ENCODE measurements at places on chromosomes 1 and 21.

GRCh38 chr1:116532671-116533428 lies 38.0 kb downstream of the CD58 start:
- DNase-seq: no peak

DNA sequence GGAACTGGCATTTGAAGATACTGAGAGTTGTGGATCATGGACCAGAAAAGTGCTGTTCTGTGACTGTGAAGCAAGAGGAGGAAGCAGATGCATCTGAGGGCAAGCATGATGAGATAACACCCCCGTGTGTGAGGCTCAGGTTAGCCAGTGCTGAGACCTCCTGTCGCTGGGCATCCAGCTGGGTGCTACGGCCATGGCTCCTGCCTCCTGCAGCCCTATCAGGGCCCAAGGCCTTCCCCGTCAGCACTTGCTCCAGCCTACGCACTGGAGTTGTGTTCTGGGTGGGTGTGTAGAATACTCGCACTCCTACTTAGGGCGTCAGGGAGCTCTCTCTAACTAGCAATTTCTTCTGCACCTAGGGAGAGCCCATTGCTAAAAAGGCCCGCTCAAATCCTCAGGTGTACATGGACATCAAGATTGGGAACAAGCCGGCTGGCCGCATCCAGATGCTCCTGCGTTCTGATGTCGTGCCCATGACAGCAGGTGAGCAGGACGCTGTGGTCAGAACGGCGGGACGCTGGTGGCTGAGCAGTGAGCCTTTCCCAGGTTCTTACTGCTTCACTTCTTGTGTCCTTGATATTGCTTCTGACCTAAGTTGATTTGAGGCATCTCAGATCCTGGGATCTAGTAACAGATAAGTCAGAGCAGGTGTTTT lies 6.5 kb downstream of the PPIE start:
- DNase-seq: no peak

DNA sequence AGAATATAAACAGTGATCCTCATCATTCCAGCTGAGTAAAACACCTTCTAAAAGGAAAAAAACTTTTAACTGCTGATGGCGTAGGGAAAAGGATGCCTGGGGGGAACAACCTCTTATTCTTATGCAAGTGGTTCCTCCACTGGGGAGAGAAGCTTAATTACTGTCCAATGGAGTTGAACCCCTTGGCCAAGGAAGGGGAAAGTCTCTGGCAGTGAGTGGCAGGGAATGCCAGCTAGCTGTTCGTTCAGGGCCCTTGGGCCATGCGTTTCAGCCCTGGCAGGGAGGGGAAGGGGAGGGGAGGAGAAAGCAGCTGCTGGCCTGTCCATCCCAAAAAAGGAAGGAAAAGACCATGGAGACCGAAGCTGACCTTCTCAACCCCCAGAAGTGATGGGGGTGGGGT lies 22.6 kb upstream of the SYCP1 start:
- DNase-seq: no peak

DNA sequence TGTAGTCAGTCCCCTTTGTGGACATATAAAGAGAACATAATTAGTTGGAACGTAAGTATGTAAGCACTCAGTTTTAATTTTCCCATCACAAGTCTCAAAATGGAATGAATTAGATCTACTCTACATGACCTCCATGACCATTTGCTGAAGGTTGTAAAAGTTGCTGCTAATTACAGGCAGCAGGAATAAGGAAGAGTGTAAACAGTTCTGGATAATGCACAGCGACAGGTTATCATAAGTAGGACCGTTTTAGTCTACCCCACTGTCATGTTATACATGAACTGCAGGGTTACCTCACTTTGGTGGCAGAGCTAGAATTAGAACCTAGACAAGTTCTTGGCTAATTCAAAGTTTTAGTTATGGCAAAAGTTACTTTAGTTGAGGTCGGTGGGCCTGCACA lies 21.7 kb downstream of the YTHDF2 start:
- DNase-seq: no peak

DNA sequence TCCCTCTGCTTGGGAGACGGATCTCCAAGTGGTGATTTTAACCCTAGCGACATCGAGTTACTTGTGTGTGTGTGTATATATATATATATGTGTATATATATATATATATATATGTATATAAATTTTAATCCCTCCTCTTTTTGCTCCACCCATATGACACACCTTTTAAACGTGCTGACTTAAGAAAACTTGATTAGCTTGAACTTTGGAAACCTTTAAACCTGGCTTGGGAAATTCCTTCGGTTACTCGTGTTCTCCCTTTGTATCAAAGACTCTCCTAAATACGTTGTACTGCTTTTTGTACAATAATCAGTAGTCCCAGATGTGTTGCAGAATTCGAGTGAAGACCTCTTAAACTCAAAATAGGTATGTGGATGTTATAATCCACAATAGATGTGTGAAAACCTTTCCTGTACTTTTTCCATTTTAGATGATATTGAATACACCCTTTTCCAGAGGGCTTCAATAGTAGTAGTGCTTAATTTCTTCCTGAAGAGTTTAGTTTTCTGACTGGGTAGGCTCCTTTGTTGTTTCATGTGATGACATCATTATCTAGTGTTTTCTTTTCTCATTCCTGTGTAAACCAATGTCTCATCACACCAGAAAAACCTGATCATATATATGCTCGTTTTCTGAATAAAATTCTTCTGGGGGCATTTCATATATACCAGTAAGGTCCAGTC lies 1.4 kb downstream of the RNF11 start:
- DNase-seq: no peak

GRCh38 chr1:156727492-156727891 lies 777 bp upstream of the METTL25B start:
- DNase-seq: no peak

DNA sequence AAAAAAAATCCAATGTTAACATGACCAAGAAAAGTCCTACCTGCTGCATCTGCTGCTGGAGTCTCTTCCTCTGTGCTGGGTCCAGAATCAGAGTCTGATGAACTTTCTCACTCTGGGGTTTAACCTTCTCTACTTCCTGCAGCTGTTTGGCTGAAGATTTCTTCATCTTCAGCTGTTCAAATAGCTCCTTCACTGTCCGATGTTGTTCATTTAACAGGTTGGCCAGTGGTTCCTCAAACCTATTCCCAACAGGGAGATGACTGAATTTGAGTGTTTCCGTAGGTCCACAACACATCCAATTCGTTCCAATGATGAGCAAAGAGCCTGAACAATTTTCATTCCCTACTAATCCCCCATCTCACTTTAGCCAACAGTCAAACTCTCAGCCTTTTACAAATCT lies 79.4 kb downstream of the GON4L start:
- DNase-seq: no peak

DNA sequence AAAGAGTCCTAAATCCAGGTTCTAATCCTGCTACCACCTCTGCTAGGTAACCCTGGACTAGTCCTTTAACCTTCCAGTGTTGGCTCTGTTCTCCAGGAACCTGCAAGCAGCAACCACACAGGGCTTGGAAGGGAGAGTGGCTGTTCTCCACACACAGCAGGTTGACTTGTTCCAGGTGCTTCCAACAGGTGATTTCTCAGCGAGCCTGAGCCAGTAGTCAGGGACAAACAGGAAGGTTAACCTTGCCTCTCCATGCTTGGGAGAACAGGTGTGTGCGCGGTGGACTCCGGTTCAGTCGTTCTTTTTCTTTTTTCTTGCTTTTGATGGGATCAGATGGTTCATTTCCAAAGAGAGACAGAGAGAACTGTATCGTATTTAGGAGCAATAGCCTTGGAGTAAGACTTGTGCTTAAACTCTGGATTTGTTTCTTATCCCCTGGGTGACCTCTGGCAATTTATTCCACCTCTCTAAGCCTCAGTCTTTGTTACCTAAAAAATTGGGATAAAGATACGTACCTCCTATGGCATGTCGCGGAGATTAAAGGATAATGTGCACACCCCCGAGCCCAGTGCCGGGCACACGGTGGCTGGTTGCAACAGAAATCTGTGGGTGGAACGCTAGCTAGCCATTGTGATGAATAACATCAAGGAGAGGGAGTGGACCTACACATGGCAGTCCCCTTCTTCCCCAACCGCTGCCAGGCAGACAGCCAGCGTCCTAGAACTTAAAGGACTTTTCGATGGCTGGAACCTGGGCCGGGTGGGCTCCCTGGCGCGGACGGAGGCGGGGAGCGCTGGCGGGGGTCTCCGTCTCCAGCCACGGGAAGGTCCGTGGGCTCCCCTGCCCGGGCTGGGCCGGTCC lies 583 bp upstream of the CACHD1 start:
- no peak for DNase-seq

- DNase-seq: no peak
Observed at GRCh38 chr1:161082996-161083747, 6.2 kb downstream of the NECTIN4 start.

DNA sequence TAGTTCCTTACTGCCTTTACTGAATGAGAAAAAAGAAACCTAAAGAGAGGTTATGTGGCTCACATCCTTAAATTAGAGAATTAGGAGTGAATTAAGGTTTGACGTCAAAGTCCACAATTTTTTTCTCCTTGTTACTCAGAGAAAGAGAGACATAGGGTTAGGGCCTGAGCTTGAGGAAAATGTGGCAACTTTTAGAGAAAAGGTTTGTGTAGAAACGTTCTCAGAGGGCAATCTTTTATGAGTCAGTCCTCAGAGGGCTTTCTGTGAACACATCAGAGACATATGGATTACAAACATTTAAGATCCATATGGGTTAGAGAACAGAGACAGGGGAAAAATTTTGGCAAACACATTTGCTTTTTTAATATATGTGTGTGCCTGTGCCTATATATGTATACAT lies 242.8 kb downstream of the TGFB2 start:
- DNase-seq: no peak

GRCh38 chr21:26210614-26211013 lies 40.0 kb upstream of the APP start:
- no peak for DNase-seq

DNA sequence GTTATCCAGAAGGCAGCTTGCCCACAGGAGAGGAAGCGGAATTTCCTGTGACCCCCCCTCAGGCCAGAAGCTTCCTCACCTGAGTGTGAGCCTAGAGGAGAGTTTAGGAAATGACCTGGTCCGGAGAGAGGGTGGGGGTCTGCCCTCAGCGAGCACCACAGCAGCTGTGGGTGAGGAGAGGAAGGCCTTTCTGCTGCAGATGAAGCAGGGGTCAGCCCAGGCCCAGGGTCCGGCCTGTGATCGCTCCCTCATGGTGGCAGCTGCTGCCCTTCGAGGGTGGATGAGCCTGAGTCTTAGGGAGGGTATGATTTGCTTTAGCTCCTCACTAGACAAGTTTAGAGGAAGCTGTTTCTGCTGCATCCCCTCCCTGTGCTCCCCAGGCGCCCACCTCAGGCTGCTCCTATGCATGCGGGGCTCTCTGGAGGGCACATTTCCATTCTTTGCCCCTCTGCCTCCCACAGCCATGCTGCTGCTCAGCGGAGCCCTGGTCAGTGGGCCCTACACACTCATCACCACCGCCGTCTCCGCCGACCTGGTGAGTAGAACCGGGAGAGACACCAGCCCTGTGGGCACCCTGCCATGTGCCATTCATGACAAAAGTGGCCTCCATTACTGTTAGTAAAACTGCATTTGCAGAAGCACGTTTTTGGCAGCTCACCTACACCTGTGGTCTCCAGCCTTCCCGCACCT lies 53.0 kb downstream of the SLC37A1 start:
- no peak for DNase-seq

DNA sequence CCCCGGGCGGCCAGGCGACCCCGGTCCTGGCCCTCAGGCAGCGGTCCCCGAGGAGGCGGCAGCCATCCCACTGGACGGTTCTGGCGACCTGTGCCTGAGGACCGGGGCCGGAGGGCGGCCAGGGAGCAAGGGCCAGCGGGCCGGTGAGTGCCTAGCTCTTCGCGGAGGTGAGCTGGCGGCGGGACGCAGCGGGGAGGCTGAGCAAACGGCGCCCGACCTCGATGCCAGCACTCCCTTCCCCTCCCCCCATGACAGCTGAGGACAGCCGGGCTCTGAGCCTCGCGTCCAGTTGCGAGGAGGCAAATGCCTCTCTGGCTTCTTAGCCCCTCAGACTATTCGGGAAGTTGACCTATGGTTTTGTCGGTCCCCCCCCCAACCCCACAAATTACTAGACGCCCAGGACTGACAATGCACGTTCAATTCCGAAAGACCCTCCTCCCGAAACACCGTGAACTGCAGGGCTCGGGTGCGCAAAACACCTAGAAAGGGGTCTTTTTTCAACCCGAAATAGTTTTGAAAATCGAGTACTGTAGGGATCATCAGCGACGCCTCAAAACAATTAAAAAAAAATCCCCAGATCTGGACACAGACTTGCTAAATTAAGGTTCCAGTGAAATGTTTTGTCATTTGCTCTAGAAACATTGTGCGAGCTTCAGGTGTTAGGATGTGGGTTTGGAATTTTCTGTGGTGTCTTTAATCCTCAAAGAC lies 8.3 kb downstream of the CDKN2C start:
- no peak for DNase-seq

DNA sequence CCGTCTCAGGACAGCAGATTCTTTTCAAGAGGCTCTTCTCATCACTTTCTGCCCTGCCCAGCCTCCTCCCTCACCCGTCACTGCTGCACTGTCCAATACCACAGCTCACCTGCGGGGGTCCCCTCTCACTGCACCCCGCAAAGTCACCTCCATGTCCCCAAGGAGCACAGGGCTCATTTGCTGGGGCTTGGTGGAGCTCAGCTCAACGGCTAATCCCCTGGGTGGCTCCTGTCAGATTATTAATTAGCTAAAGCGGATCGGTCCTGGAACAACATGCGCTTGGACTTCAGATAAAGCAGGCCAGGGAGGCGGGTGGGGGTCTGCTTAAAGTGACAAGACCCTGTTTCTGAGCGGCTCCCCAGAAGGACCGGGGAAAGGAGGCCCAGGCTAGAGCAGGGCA lies 43.1 kb downstream of the CASZ1 start:
- DNase-seq: no peak

GRCh38 chr21:45200581-45201296 lies 87.0 kb downstream of the POFUT2 start:
- DNase-seq: no peak

GRCh38 chr1:5724847-5725246 lies 267.4 kb downstream of the NPHP4 start:
- DNase-seq: no peak

GRCh38 chr1:48841461-48841860 lies 64.8 kb upstream of the BEND5 start:
- DNase-seq: no peak

GRCh38 chr1:40064797-40065499 lies 24.4 kb downstream of the CAP1 start:
- DNase-seq: no peak

- no peak for DNase-seq
Observed at GRCh38 chr1:78493451-78493850, 2.7 kb downstream of the PTGFR start.

- DNase-seq: no peak
Observed at GRCh38 chr1:22592051-22592450, 28.8 kb downstream of the EPHA8 start.

- no peak for DNase-seq
Observed at GRCh38 chr1:156246781-156247459, 936 bp downstream of the PAQR6 start.

Data from stimulated activated CD4-positive, alpha-beta T cell treated with anti-CD3 and anti-CD28 coated beads, Interleukin-15, amount 100 ng/mL, for 1 hour (primary cell).